ENCODE measurements at places on chromosomes 5 and 9.

- no peaks in the 10 kb centered on the region for H3K36me3 ChIP-seq
- H3K4me1 ChIP-seq, result peaks cover 26% of the 10 kb centered on the region
- H3K27ac ChIP-seq, result no peak overlapping the region
- H3K4me3 ChIP-seq, result no peak overlapping the region
- H3K27me3 ChIP-seq, result no peaks in the 10 kb centered on the region
Measured at GRCh38 chr5:14234204-14234603, 91.1 kb downstream of the TRIO start.

- no peaks in the 10 kb centered on the region for H3K27me3 ChIP-seq
- no peak for DNase-seq
- no peak overlapping the region for H3K4me3 ChIP-seq
- H3K27ac ChIP-seq, result peak overlapping the region; percentile 11
- H3K4me1 ChIP-seq, result peaks cover 70% of the 10 kb centered on the region
- peaks cover 2% of the 10 kb centered on the region for H3K36me3 ChIP-seq
Measured at GRCh38 chr9:70385426-70385825, 29.0 kb downstream of the KLF9 start.

- no peaks in the 10 kb centered on the region for H3K36me3 ChIP-seq
- H3K27ac ChIP-seq, result no peak overlapping the region
- H3K27me3 ChIP-seq, result peaks cover 5% of the 10 kb centered on the region
- no peak for DNase-seq
Measured at GRCh38 chr9:125904155-125904851, 157.1 kb downstream of the PBX3 start.

GRCh38 chr9:93597142-93597706 is 20.8 kb downstream of the PHF2 start:
- H3K4me3 ChIP-seq, result no peak overlapping the region
- DNase-seq, result no peak
- H3K27ac ChIP-seq, result no peak overlapping the region
- H3K27me3 ChIP-seq, result no peaks in the 10 kb centered on the region
- peaks cover 22% of the 10 kb centered on the region for H3K4me1 ChIP-seq
- H3K36me3 ChIP-seq, result no peaks in the 10 kb centered on the region

DNA sequence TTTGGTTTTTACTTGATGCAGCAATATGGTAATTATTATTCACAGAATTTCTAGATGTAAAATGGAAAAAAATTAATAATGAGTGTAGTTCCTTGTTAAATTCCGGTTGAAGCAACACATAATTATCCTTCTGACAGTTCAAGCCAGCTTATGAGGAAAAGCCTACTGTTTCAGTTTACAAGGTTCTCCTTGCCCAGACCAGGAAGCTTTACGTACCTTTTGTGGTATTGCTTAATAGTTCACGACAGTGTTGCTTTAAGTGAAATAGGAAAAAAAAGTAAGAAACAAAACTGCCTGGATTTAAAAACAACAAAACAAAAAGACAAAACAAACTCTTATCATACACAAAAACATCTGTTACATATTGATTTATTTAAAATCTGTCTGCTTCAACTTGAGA is 547.3 kb upstream of the C9orf72 start:
- H3K27ac ChIP-seq, result no peak overlapping the region
- no peaks in the 10 kb centered on the region for H3K4me1 ChIP-seq
- no peaks in the 10 kb centered on the region for H3K36me3 ChIP-seq
- H3K4me3 ChIP-seq, result no peak overlapping the region
- H3K27me3 ChIP-seq, result no peaks in the 10 kb centered on the region
- no peak for DNase-seq
